ENCODE measurements at places on chromosomes 6 and 20.

GRCh38 chr6:40930045-40930444 is 109.0 kb downstream of the UNC5CL start:
- DNase-seq = no peak

- DNase-seq = no peak
Measured at GRCh38 chr6:47310131-47310480, 401 bp upstream of the TNFRSF21 start.

DNA sequence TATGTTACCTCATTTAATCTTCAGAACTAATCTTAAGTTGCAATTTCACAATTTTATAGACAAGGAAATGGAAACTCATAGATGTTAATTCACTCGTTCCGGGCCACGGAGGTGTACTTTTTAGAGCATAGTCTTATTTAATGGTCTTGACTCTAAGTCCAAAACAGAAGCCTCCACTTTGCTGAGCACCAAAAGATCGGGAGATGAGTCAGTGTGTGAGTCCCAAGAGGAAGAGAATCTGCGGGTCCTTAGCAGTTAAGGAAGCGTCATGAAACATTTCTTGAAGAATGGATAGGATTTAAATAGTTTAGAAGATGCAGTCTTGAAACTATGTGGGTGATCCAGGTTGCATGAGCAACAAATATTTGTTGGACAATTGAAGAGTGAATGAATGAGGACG is 231.8 kb upstream of the QKI start:
- DNase-seq = no peak

DNA sequence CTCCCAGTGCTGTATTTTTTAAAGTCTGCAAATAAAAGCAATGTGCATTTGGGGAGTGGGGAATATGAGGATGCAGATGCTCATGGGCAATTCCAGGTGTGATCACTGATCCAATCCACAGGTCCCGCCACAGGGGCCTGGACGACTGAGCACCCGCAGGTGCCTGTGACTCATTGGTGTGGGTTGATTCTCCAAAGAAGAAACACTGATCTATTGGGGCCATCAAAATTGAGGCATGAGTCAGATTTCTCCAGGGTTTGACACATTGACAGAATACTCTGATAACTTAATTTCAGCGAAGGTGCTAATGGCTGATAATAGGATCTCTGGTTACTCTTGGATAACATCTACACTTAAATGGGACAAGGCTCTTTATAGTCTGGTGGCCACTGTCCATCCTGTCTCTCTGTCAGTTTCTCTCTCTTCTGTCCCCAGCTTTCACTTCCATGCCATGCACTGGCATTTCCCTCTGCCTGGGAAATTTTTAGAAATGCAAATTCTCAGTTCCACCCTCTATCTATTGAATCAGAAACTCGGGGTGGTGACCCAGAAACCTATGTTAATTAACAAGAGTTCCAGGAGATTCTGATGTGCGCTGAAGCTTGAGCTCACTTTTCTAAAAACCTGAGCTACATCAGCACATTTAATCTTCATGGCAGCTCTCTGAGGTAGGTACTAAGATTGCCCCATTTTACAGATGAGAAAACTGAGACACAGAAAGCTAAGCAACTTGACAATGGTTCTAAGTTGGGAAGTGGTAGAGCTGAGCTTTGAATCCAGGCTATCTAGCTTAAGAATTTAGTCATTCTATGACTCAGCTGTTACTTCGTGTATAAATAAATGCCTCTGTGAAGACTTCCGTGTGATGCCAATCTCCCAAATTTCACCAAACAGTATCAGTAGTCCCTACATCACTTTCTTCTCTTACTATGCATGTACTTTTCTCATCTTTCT is 10.2 kb upstream of the RCAN2 start:
- peak; percentile 17 for DNase-seq

DNA sequence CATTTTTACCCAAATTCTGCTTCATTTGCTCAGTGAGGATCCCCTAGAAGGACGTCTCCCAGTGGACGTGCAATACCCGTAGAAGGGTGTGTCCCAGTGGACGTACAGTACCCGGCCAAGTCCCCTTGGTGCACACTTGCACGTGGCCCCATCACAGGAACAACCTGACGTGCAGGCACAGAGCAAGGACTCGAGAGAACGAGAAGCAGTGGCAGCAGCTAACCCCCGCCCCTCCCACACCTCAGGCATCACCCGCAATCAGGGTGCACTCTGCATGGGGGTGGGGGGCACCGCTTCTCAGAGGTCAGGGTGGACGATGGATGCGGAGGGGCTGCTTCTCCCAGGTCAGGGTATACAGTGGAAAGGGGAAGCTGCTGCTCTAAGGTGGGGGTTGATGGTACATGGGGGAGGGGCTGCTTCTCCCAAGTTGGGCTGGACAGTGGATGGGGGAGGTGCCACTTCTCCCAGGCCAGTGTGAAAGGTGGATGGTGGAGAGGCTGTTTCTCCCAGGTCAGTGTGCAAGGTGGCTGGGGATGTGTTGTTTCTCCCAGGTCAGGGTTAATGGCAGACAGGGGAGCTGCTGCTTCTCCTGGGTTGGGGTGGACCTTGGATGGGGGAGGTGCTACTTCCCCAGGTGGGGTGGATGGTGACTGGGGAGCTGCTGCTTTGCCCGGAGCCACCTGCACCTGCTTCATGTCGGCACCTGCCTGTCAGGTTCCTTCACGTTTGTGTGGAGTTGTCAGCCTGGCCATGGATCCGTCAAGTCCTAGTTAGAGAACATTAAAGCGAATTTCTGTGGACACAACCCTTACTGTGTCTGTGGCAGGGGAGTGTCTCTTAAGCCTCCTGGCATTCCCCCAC is 1.0 kb upstream of the THBS2 start:
- DNase-seq = no peak

DNA sequence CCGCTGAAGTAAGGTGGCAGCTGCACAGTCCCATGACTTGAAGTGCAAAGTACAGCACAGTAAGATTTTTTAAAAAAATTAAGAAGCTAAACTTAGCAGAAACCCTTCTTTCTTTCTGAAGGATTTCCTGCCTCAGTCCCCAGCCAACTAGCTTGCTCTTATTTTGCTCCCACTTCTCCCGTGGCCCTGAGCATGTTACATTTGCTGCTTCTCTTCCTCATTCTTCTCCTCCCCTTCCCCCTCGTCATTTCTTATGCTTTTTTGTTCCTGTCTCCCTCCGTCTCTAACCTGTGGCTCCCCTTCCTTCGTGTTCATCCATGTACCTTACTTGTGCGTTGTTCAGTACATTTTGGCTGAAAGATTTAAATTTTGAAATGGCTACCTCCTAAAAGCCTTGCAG is 123.0 kb downstream of the SASH1 start:
- no peak for DNase-seq

GRCh38 chr20:47973519-47974233 is 188.4 kb upstream of the SULF2 start:
- no peak for DNase-seq

Data from MCF 10A (cell line).